ENCODE measurements at places on chromosomes 6 and 20. TPM values are rescaled to one million over a fixed set of nuclear protein-coding genes. Genes with fewer than 3 reads are reported as not detected.

GRCh38 chr6:137878486-137879285, 11.6 kb downstream of the TNFAIP3 start:
- H3K36me3 ChIP-seq: peaks cover 7% of the 10 kb centered on the region
- no peak for DNase-seq
- no peaks in the 10 kb centered on the region for H3K27me3 ChIP-seq
- H3K4me3 ChIP-seq: no peak overlapping the region
- H3K27ac ChIP-seq: no peak overlapping the region

GRCh38 chr6:111759836-111760785, 113.1 kb downstream of the FYN start:
- no peak for DNase-seq
- H3K4me1 ChIP-seq: no peaks in the 10 kb centered on the region
- H3K36me3 ChIP-seq: no peaks in the 10 kb centered on the region
- no peak overlapping the region for H3K4me3 ChIP-seq
- H3K27me3 ChIP-seq: no peaks in the 10 kb centered on the region

- no peak for DNase-seq
- H3K27me3 ChIP-seq: no peaks in the 10 kb centered on the region
These were observed 368.2 kb downstream of the EPM2A start for GRCh38 chr6:145367149-145367548.

The BPIFB4 gene
- not detected for total RNA-seq

The LST1 gene
- not detected for total RNA-seq

The PPP1R18 gene
- total RNA-seq: 6.6 TPM
